Stomach (tissue), 19 donors: ENCODE measurements at places on chromosomes 1 and 21. TPM values are rescaled to one million over a fixed set of nuclear protein-coding genes. Genes with fewer than 3 reads are reported as not detected.
A peak's percentile ranks its signal among the peaks of the same experiment; 100 is the strongest.

- peaks cover 44% of the 10 kb centered on the region for H3K27me3 ChIP-seq
- DNase-seq, result peak; percentile 68
- H3K4me1 ChIP-seq, result peaks cover 36% of the 10 kb centered on the region
These were observed 16.6 kb downstream of the NOC2L start for GRCh38 chr1:942411-942821.

DNA sequence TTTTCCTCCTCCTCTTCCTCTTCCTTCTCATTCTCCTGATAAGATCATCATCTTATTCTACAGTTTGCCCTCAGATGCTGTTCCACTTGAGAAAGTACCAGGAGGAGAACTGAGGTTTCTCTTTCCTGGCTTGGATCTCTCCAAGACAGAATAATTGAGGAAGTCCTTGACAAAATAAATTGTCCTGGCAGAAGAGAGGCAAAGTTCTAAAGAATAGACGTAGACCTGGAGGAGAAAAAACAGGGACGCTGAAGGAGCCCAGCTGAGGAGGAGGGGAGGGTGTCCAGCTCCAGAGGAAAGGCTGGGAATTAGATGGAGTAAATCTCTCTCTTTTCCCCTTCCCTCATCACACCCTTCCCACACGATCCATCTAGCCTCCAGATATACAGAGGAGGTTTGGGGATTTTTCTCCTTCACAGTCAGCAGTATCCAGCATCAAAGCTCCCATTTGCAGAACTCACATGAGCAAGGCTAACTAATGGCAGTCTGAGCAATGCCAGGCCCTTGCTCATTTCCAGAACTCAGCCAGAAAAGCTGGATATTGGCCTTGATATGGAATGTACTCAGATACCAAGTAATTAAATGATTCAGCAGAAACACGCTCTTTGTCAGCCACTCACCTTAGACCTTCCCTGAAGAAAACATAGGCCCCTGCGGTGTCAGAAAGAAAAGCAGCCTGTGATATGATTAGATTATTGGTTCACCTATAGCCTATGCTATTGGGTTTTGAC is 5.1 kb upstream of the GNG12 start:
- H3K27me3 ChIP-seq, result no peaks in the 10 kb centered on the region
- no peak overlapping the region for H3K4me3 ChIP-seq
- DNase-seq, result peak; percentile 53
- H3K27ac ChIP-seq, result peak overlapping the region; percentile 71
- no peaks in the 10 kb centered on the region for H3K36me3 ChIP-seq
- H3K4me1 ChIP-seq, result peaks cover 11% of the 10 kb centered on the region

DNA sequence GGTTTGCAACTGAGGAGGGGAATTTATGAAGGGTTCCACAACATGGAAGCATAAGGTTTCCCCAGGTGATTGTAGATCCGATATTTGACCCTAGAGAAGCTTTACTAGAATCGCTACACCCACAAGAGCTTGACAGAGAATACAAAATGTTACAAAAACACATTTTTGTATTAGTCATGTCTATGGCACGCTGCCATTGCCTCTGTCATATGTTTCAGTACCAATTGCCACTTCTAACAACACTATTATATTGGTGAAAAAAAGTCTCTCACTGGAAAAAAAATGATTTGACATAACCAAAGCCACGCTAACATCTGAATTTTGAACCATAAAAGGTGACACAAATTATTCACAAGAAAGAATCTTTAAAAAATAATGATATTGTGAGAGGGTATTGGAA is 214.5 kb downstream of the KCNT2 start:
- no peaks in the 10 kb centered on the region for H3K27me3 ChIP-seq
- H3K4me1 ChIP-seq, result no peaks in the 10 kb centered on the region
- no peak overlapping the region for H3K27ac ChIP-seq
- no peak overlapping the region for H3K4me3 ChIP-seq
- H3K36me3 ChIP-seq, result no peaks in the 10 kb centered on the region

DNA sequence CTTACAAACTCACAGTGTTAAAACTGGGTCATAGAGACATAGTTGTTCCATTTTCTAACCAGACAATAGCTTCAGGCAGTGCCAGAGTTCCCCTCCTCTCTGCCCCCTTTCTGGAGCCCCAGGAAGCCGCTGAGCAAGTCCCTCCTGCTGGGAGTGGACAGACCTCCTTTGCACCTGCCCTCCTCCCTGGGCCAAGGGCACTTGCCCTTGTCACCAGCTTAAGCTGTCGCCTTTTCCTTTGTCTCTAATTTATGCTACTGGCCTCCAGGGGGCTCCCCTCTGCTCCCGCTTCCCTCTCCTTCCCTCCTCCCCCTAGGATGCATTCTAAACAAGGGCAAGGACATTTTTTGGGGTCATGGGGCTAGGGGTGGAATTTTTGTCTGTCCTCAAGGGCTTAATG is 182.4 kb downstream of the MIS18A start:
- H3K4me3 ChIP-seq, result no peak overlapping the region
- no peaks in the 10 kb centered on the region for H3K27me3 ChIP-seq
- no peak for DNase-seq
- H3K4me1 ChIP-seq, result no peaks in the 10 kb centered on the region
- H3K36me3 ChIP-seq, result no peaks in the 10 kb centered on the region
- H3K27ac ChIP-seq, result no peak overlapping the region

DNA sequence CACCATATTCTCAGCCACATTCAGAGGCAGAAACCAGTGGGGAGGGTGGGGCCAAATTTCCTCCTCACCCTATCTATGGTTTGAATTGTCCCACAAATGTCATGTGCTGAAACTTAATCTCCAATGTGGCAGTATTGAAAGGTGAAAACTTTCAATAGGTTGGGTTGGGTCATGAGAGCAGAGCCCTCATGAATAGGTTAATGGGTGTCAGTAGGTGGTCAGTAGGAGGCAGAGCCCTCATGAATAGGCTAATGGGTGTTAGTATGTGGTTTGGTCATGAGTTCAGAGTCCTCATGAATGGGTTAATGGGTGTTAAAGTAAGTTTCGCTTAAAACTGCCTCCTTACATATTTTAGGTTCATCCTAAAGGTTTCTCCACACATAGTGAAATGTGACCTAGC is 170.0 kb downstream of the FCRL5 start:
- peaks cover 11% of the 10 kb centered on the region for H3K27me3 ChIP-seq
- no peak overlapping the region for H3K4me3 ChIP-seq
- H3K27ac ChIP-seq, result no peak overlapping the region
- H3K4me1 ChIP-seq, result no peaks in the 10 kb centered on the region
- H3K36me3 ChIP-seq, result no peaks in the 10 kb centered on the region

Gene CAPN8
- 254 TPM for total RNA-seq
